Gastrocnemius medialis (tissue), 4 donors: ENCODE measurements at places on chromosomes 16 and 17. TPM values are rescaled to one million over a fixed set of nuclear protein-coding genes. Genes with fewer than 3 reads are reported as not detected.

- DNase-seq = no peak
- H3K4me1 ChIP-seq = peaks cover 18% of the 10 kb centered on the region
- no peaks in the 10 kb centered on the region for H3K27me3 ChIP-seq
Observed at GRCh38 chr17:78029697-78030096, 71.2 kb downstream of the TNRC6C start.

DNA sequence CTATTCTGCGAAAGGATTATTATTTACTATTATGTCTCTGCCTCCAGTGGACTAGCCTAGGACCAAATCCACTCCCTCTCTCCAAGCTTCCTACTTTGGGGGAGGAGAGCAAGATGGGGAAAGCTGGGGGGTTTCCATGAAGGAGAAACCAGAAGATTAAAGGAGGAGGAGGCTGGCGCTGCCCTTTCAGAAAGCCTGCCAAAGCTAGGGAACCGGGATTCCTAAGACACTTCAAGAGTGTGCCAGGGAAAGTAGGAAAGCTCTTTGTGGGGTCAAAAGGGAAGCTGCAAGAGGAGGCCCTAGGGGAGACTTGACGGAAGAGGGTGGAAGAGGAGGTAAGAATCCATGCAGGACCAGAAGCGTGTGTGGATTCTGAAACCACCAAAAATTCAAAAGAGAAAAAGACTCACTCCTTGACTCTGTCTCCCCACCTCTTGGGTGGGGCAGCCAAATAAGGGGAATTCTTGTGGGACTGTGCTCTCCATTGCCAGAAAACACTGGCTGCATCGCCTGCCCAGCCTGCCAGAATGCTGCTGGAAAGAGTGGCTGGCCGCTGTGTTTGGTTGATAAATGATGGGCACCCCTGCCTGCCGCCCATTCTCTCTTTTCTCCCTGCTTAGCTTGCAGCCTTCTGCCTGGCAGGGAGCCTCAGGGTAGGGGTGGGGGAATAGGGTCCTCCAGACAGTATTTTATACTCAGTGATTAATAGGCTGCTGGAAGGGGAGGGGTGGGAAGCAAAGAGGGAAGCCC, 11.8 kb upstream of the KAT7 start:
- no peak for DNase-seq
- H3K27me3 ChIP-seq = no peaks in the 10 kb centered on the region
- H3K4me1 ChIP-seq = no peaks in the 10 kb centered on the region
- H3K36me3 ChIP-seq = no peaks in the 10 kb centered on the region
- H3K4me3 ChIP-seq = no peak overlapping the region

DNA sequence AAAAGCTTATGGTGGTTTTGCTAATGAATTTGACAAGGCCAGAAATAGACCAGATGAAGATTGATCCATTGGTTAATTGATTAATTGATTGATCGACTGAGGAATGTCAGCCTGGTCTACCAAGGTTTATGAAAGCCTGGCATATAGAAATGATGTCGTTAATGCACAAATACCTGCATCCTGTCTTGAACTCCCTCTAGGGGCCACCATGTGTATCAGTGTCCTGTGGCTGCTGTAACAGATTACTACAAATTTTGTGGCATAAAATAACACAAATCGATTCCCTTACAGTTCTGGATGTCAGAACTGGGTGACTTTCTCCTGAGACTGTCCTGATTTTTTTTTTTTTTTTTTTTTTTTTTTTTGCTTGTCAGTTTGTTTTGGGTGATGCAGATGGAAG, 553.2 kb downstream of the MAF start:
- H3K4me1 ChIP-seq = no peaks in the 10 kb centered on the region
- no peaks in the 10 kb centered on the region for H3K27me3 ChIP-seq
- no peak for DNase-seq
- no peak overlapping the region for H3K4me3 ChIP-seq
- no peaks in the 10 kb centered on the region for H3K36me3 ChIP-seq

The SNN gene
- 93.4 TPM for total RNA-seq

DNA sequence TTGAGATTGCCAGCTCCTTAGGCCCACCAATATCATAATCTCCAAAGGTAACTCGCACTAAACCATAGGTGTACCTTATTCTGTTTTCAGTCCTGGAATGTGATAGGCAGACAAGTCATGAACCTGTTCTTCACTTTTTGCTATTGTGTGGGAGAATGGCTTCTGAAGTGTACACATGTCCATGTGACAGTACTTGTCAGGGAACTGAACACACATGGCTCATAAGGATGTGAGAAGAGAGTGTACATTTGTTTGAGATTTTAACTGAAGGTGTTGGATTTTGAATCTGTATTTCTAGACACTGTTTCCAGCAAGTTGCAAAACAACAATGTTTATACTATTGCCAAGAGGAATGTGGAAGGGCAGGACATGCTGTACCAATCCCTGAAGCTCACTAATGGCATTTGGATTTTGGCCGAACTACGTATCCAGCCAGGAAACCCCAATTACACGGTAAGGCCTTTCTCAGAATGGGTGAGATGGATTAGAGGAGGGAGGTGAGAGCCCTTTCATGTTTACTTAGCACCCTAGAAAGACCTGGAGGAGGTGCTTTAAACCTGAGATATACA, 14.5 kb upstream of the RASL10B start:
- no peaks in the 10 kb centered on the region for H3K27me3 ChIP-seq
- peaks cover 59% of the 10 kb centered on the region for H3K4me1 ChIP-seq
- peaks cover 9% of the 10 kb centered on the region for H3K36me3 ChIP-seq
- H3K4me3 ChIP-seq = no peak overlapping the region
- peak; percentile 30 for DNase-seq
